ENCODE measurements at places on chromosomes 7 and 10.

GRCh38 chr10:6049031-6049400 is 13.2 kb downstream of the IL2RA start:
- no peak for DNase-seq

DNA sequence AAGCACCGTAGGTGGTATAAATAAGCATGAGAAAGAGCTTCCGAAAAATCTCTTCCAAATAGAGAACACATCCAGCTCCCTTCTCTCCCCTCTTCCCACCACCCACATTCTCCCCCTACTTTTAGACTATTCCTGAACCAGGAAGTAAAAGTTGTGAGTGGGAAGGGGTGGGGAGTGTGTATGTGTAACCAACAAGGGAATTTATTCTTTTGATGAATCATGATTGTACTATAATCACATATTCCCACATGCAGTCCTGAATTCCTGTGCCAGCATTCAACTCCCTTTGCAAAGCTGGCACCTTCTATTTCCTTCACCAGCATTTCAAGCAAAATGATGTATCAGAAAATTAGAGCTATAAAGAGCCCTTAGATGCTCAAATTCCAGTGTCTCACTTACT is 230.6 kb upstream of the CHRM2 start:
- no peak for DNase-seq

- no peak for DNase-seq
These were observed 122.5 kb upstream of the KLF6 start for GRCh38 chr10:3907514-3907913.

DNA sequence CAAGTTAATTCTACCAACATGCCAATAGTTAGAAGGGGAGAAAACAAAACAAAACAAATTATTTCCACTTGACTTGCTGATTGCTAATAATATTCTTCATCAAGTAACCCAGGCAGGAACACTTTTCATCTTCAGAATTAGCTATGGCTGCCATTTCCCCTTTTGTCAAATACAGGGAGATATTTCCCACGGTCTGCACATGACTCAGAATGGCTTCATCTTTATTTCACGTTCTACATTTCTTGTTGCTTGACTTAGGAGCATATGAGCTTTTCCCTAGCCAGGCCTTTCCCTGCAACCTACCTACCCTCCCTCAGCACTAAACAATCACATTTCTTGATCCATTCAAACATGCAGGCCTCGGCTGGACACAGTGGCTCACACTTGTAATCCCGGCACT is 6.5 kb downstream of the CPVL start:
- no peak for DNase-seq

- no peak for DNase-seq
These were observed 122.4 kb downstream of the ZNF248 start for GRCh38 chr10:37734971-37735370.

DNA sequence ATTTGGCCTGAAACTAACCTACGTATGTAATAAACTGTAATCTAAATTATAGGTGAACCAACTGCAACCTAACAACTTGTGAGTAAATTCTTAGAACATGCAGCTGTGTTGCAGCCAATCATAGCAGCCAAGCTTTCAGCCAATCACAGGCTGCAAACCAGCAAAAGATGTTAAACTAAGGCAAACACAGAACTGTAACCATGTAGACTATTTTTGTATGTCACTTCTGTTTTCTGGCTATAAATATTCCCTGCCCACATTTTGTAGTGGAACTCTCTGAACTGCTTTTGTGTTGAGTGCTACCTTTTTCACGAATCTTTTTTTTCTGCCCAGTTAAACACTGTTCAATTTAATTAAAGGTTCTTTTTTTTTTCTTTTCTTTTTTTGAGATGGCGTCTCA is 28.2 kb upstream of the ZPBP start:
- no peak for DNase-seq

GRCh38 chr7:130358471-130358870 is 13.9 kb downstream of the CPA5 start:
- no peak for DNase-seq

- no peak for DNase-seq
These were observed 52.9 kb downstream of the C10orf67 start for GRCh38 chr10:23291551-23292334.

DNA sequence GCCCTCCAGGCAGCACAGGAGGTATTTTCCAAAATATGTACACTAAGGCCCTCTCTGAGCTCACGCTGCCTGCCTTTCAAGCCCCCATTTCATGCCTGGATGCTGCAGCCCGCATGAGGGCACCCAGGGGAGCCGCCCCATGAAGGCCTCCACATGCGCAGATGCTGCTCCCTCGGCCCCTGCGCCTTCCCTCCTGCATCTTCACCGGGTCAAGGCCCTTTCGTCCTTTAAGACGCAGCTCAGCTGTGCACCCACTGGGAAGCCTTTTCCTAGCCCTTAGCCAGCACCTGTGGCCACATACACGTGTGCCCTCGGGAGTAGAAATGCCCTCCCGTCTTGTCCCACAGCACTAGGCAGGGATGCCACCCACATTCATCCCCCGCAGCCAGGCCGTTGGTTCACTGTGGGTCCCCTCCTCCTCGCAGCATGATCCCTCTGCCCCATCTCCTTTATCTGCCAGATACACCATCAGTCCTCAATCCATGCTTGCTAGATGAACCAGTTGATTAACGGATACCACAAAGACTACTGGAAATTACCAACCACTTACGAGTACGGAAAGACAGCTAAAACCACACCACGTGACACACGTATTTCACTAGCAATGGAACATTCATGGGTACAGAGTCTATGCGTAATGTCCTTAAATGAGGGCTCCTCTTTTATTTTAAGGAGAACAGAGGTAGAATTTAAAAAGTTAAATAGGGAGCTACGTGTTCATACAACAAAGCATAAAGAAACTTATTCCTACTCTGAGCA is 278.0 kb downstream of the TNS3 start:
- DNase-seq = no peak

GRCh38 chr7:136256491-136256890 is 279.3 kb upstream of the MTPN start:
- no peak for DNase-seq

DNA sequence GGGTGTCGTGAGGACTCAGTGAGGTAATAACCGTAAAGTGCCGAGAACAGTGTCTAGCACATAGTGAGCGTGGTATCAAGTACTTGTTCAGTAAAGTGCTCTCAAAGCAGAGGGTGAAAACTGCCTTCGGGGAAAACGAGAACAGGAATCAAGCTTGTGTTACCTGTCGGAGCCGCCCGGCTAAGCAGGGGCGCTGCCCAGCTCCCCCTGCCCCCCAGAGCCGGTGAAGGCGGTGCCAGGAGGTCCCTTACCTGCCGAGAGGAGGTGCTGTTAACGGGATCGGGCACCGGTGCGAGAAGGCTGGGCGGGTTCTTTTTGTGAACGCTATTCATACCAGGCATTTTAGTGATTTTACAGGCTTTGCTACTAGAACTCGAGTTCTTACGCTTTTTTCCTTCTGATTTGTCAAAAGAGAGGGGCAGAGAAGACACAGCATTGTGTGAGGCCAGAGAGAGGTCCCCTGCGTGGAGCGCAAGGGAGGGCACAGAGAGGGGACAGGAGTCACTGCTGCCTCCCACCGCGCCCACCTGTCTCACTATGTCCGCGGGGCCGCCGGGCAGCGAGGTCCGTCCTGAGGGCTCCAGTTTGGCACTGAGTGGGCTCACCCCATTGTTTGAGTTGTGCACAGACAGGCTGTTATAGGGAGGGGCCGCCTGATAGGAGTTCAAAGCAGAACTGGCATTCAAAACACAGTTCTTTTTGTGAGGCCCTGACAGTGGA is 32.5 kb upstream of the EFCAB10 start:
- no peak for DNase-seq

GRCh38 chr10:103500481-103500880 is 7.0 kb downstream of the NEURL1 start:
- DNase-seq = no peak

- DNase-seq = no peak
These were observed 11.5 kb downstream of the OR6B1 start for GRCh38 chr7:144011458-144012230.

GRCh38 chr10:43453266-43453831 is 16.4 kb downstream of the ZNF487 start:
- no peak for DNase-seq

GRCh38 chr10:89392974-89393373 is 551 bp downstream of the IFIT1 start:
- DNase-seq = no peak

GRCh38 chr7:155530601-155531000 is 15.8 kb downstream of the CNPY1 start:
- DNase-seq = no peak

DNA sequence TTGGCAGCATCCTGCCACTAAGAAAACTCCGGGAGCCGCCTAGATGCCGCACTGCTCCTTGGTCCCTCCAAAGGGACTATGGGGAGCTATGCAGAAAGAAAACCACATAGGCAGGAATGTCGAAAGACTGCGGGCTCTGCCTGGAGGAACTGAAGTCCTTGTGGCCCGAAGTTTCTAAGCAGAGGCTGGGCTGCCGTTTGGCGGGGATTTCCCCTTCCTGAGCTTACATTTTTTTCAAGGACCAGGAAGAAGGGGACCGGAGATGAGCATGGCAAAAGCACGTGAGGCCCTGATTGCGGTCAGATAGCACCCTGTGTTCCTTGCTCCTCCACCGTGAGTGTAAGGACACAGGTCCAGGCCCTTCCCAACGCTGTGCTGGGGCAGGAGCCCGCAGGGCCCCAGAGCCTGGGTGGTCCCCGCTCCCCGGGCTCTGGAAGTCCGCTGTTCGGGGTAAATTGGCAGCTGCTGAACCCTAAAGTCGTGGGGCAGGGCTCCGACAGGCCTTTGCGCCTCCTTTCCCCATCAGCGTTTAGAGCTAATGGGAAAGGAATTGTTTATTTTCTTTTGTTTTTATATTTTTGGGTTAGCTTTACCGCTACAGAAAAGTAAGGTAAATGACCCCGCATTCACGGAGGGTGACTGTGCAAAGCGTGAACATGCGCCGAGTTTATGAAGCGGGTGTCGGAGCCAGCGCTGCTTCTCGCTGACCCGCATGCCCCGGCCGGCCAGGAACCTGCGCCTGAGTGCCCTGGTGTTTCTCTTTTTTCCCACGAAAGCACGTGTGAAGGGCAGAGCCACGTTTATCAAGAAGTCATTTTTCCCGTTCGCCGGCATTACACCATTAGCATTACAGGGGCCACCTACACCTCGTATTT is 356.5 kb upstream of the ZNF32 start:
- DNase-seq = no peak

GRCh38 chr7:68394131-68394530 is 1204.1 kb upstream of the AUTS2 start:
- DNase-seq = no peak

DNA sequence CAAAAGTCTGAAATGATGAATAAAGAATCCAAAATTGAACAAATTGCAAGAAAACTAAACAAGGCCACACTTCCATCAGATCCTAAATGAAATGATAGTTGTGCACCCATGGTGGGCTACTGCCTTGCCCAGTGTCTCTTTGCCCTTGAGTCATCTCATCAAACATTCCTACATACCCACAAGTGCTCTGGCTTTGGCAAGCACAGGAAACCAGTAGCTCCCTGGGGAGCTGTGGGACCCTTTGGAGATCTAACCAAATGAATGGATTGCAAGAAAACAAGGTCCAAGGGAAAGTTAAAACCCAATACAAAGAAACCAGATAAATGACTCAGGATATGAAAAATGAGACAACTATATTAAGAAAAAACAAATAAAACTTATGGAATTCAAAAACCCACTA is 129.8 kb upstream of the TMEM229A start:
- DNase-seq = no peak

DNA sequence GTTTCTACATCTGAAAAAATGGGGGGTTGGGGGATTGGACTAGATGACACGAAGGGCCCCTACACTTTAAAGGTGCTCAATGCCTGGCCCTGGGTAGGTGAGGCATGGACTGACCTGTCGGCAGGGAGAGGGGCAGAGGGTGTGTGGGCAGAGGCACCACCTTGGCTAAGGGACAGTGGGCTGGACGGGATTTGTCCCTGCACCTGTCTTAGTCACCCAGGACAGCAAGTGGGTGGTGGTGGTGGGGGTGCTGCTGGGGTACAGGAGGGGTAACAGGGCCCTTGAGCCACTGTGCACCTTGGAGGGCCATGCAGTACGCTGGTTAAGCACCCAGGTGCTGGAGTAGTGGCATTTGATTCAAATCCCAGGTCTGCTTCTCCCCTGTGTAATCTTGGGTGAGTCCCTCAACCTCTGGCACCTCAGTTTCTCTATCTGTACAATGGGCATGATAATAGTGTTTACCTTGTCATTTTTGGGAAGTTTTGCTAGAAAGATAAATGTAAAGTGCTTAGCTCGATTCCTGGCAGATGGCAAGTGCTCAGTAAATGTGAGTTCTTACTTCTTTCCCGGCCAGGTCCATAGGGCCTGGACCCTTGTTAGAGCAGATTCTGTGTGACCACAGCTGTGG is 18.1 kb upstream of the SFRP5 start:
- no peak for DNase-seq

DNA sequence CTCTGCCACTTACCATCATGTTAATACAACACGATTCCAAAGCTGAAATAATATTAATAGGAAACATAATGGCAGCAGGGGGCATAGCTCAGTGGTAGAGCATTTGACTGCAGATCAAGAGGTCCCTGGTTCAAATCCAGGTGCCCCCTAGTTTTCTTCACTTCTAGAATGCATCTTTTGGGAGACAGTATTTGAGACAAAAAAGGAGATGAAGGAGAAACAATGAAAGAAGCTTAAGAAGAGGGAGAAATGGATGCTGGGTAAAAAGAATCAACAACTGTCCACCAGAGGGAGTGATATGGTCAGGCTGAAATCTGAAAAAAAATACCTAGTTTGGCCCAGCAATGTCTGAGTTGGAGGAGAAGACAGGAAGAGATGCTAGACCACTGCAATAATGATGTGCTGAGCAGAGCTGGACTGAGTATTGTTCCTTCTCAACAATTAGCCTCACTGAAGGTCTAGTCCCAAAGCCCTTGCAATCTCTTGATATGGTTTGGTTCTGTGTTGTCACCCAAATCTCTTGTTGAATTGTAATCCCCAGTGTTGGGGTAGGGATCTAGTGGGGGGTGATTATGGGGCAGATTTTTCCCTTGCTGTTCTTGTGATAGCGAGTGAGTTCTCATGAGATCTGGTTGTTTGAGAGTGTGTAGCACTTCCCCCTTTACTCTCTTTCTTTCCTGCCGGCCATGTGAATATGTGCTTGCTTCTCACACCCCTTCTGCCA is 48.3 kb downstream of the ZNF783 start:
- DNase-seq = no peak

GRCh38 chr10:26969145-26969926 is 108.6 kb upstream of the ABI1 start:
- DNase-seq = no peak

GRCh38 chr7:88169717-88170320 is 50.0 kb downstream of the SRI start:
- DNase-seq = no peak
